SK-N-DZ (cell line): ENCODE measurements at places on chromosomes 1 and 21.

- DNase-seq = no peak
Measured at GRCh38 chr1:65418522-65419185, 1.8 kb upstream of the LEPR start.

DNA sequence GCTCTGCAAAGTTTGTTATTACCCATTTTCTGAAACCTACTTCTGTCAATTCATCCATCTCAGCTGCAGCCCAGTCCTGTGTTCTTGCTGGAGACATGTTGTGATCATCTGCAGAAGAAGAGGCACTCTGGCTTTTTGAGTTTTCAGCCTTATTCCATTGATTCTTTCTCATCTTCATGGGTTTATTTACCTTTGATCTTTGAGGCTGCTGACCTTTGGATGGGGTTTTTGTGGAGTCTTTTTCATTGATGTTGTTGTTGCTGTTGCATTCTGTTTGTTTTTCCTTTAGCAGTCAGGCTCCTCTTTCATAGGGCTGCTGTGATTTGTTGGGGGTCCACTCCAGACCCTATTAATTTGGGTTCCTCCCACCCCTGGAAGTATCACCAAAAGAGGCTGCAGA lies 164.3 kb downstream of the FCRL5 start:
- DNase-seq = no peak

GRCh38 chr21:46187261-46187660 lies 3.0 kb upstream of the SPATC1L start:
- no peak for DNase-seq

DNA sequence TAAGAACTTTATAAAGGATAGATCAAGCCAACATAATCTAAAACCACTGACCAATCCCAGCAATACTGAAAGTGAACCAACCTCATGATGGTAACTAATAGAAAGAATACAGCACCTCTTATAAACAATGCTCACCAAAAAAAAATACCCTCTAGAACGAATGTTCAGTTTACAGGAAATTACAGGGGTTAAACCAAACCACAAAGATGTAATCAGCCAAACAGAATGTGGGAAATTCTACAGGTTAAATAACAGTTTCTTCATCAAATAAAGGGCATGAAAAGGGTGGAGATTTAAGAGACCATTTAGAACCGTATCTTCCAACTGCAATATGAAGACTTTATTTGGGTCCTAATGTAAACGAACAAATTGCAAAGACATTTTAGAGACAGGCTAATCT lies 30.4 kb downstream of the ARID4B start:
- DNase-seq = no peak

DNA sequence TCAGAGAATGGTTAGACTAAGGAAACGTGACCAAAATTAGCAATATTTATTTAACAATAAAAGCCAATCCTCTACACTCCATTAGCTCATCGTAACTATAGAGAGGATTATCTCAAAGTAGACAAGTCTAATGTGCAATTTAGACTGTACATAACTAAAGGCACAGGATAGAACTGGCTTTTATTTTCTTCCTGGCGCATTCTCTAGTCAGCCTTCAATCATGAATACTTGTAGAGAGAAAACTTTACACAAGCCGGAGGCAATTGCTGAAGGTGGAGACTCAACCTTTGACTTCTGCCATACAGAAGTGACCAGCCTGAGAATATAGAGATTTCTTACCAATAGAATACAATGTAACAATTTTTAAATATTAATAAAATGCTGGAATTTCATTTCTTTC lies 777.9 kb downstream of the LTN1 start:
- DNase-seq = no peak

DNA sequence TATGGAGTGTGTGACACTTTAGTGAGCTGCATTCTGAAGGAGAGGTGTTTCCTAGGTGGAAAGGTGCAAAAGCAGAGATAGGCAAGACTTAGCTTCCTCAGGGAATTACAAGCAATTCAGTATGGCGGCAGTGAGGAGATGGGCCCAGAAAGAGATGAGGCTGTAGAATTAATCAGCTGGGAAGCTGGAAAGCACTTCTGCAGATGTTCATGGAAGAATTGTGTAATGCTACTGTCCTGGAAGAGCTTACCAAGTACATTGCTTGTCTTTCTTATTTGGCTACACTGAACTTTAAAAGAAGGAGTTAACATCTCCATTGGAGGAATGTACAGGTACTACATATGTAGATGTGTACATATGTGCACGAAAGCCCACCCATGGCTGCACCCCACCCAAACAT lies 103.7 kb upstream of the DPT start:
- DNase-seq = no peak

DNA sequence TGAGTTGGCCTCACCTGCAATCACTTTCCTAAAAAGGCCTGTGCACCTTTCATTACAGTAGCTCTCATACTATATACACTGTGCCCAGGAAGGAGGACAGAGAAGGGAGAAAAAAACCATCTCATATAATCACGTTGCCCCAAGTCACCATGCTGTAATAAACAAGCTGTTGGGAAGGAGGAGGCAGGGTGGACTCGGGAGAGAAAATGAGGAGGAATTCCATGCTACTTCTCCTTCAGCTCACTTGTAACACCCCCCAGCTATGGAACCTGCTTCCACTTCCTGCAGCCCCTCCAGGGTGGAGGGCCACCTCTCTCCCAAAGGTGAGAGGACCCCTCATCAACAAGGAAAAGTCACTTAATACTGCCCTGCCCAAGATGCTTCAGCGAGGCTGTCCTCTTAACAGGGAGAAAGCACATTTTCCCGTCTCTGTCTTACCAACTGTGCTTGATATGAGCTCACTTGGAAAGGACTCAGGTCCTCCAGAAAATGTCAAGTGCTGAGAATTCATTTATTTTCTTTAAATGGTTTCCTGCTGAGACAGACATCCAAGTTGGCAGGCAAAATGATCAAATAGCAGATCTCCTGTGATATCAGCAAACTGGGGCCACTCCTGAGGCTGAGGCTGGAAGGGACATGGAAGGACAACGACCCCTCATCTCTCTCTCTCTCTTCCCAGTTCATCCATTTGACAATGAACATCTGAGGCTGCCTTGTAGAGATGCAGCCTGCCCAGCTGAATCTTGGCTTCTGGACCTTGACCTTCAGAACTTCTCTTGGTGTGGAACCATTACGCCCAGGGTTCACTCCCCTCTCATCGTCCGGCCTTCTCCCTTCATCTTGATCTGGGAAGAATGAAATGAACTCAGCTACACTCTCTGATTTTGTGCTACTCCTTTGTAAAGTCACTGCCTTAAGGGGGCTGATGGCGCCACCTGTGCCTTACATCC lies 54.0 kb downstream of the CAPN9 start:
- DNase-seq = no peak

DNA sequence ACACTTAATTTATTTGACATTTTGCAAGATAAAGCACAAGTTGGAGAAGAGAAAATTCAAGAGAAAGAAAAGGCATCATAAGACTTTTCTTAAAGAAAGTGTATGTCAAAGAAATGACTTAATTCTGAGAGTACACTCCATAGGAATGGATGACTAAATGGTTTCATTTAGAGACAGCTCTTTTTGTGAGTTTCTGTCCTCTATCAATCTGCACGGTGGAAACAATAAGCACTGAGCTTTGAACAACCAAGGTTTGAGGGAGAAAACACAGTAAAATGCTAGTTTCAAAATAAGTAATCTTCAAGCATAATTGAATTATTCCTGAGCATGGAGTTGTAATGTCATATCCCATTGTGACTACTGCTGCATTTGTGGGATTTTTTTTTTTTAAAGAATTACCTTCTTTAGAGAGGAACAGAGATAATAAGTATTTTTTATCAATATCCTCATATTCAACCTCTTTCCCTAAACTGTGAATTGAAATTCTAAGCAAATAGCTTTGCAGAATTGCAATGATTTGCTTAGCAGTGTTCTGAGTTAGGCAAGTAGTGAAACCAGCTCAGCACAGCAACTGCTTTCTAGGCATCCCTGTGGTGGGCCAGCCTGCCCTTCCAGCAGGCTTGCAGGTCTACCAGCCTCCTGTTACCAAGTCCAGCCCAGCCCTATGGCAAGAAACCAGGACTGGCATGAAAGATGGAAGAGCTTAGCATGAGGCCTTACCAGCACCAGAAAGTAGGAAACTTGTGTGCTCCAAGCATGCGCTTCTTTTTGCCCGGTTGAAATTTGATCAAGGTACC lies 38.2 kb downstream of the KCNJ6 start:
- no peak for DNase-seq

DNA sequence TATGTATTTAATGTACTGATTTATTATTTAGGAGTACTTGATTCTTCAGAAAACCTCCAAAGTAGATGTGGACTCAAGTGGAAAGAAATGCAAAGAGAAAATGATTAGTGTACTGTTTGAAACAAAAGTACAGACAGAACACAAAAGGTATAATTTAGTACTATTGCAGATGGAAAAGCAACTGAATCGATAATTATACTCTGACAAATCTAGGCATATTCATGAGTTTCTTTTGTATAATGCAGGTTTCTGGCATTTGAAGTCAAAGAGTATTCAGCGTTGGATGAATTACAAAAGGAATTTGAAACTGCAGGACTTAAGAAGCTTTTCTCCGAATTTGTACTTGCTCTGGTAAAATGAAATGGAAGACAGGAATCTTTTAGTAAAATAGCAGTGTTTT lies 12.5 kb downstream of the RWDD3 start:
- no peak for DNase-seq

GRCh38 chr1:155254228-155254713 lies 1.0 kb downstream of the ENTREP3 start:
- peak; percentile 40 for DNase-seq

DNA sequence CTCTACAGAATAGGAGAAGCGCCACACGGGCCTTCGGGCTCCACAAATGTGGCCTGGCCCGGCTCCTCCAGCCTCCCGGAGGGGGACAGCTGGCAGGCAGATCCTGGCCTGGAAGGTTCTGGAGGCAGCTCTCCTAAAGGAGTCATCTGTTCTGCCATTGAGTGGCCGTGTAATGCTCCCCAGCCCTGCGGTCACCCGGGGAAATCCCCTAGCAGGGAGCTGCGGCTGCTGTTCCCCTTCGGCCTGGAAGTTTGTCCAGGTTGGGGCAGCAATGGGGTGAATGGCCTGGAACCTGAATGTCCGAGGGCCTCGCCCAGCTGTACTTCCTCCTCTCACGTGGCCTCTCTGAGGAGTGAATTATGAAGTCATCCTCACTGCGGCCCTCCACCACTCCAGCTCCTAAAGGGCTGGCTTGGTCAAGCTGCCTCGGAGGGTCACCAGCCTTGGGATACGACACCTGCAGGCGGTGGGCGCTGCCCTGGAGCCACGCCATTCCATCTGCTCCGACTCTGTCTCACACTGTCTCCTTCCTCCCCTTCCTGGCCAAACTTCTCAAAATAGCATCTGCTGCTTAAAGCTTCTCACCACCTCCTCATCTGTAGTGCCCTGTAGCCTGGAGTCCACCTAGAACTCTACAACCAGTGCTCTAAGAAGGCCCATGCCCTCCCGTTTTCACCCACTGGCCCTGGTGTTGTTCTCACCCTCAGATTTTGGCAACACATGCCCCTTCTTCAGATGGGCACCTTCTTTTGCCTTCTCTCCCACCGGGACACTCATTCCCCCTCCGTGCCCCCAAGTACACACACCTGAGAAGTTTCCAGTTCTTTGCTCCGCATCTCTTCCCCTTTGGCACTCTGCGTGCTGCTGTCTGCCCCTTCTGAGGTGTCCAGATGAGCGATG lies 54.4 kb upstream of the TMPRSS2 start:
- no peak for DNase-seq

DNA sequence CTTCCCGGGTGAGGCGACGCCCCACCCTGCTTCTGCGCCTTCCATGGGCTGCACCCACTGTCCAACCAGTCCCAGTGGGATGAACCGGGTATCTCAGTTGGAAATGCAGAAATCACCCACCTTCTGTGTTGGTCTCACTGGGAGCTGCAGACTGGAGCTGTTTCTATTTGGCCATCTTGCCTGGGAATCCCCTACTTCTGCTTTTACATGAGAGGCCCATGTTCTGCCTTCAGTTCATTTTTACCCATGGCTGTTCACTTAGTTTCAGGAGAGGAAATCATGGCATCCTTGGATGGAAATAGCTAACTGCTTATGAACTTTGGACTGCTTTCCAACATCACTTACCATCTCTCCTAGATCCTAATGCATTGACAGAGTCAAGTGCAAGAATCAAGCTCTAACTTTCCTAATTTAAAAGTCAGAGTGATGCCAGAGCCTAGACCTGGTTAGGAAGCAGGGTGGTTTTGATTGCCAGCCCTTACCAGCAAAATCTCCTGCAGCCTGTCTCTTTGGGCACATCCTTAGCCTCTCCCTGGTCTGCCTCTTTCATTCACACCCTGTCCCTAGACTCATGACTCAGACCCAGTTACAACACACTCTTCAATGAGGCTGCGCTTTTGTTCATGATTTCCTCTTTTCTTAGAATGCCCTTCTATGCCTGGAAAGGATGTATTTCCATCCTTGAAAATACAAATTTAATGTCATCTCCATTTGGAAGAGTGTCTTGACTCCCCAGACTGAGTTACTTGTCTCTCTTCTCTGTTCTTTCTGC lies 137.2 kb downstream of the KCTD3 start:
- DNase-seq = no peak

DNA sequence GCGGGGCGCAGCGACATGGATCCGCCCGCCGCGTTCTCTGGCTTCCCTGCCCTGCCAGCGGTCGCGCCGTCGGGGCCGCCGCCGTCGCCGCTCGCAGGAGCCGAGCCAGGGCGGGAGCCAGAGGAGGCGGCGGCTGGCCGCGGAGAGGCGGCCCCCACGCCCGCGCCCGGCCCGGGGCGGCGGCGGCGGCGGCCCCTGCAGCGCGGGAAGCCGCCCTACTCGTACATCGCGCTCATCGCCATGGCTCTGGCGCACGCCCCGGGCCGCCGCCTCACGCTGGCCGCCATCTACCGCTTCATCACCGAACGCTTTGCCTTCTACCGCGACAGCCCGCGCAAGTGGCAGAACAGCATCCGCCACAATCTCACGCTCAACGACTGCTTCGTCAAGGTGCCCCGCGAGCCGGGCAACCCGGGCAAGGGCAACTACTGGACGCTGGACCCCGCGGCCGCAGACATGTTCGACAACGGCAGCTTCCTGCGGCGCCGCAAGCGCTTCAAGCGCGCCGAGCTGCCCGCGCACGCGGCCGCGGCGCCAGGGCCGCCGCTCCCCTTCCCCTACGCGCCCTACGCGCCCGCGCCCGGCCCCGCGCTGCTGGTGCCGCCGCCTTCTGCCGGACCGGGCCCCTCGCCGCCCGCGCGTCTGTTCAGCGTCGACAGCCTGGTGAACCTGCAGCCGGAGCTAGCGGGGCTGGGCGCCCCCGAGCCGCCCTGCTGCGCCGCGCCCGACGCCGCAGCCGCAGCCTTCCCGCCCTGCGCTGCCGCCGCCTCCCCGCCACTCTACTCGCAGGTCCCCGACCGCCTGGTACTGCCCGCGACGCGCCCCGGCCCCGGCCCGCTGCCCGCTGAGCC lies 459 bp downstream of the FOXE3 start:
- no peak for DNase-seq

GRCh38 chr1:16986560-16986959 lies 6.1 kb upstream of the MFAP2 start:
- no peak for DNase-seq
